ENCODE measurements at places on chromosomes 3 and 15. TPM values are rescaled to one million over a fixed set of nuclear protein-coding genes. Genes with fewer than 3 reads are reported as not detected.

DNA sequence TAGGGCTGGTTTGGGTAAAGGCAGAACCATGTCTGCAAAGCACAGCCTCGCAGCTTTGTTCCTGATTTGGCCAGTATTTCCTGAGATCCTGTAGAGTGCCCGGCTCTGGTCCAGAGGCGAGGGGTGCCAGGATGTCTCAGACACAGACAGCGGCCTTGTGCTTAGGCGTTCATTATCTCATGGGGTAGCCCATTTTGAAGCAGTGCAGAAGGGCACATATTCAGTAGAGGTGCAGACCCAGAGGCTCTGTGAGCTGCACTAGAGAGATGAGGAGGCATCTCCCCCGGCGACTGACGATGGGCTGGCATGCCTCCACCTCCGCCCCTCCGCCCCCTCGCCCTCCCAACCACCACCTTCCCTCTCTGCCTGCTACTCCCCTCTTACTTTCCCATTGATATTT is 170.3 kb downstream of the CHDH start:
- no peak for DNase-seq

Gene NMNAT3
- 0.86 TPM for total RNA-seq

GRCh38 chr3:63467392-63467791 is 185.1 kb upstream of the SNTN start:
- DNase-seq: no peak

Gene AP3S2
- total RNA-seq: 49.6 TPM

Gene EXD1
- total RNA-seq: under 0.01 TPM

DNA sequence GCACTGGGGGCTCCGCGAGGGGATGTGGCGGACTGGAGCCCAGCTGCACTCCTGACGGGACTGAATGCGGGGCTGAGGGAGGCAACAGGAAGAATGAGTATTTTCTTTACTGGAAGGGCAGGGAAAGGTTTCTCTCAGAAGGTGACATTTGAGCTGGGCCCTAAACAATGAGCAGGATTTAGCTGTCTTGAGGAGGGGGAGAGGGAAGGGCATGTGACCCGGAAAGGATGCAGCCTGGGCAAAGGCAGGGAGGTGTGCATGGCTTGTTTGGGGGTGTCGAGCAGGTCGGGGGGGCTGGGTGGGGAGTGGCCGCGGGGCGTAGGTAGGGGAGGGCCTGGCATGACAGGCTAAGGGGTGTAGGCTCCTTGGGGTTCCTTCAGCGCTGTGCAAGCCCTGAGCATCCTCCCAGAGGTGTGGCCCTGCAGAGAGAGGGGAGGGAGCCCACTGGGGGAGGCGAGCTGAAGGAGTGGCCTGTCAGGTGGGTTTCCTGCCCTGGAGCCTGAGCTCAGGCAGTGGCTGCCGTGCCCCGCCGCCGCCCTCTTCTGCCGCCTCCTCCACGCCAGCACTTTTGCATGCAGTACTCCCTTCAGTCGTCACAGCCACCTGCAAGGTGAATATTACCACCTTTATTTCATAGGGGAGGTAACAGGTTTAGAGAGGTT is 17.2 kb upstream of the ANKDD1A start:
- no peak for DNase-seq

DNA sequence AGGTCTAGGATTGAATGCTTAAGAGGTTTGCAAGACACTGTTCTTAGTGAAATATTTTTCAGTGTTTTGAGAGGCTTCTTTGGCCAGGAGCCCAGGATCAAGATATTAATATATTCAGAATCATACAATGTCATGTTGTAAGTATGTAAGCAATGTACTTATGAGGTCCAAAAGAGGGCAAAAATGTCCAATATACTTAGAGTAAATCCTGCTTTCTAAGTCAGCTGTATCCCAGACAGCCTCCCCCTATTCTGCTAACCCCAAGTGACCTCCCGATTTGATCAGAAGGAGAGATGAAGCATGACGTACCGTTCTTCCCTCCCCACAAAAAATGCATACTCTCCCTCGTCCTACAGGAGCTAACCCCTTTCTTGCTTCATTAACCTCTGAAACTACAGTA is 70.9 kb downstream of the CHAC1 start:
- DNase-seq: peak; percentile 74

Gene CSPG4
- total RNA-seq: 86.8 TPM

- DNase-seq: peak; percentile 1
These were observed 560.8 kb downstream of the MCTP2 start for GRCh38 chr15:94792196-94792595.

DNA sequence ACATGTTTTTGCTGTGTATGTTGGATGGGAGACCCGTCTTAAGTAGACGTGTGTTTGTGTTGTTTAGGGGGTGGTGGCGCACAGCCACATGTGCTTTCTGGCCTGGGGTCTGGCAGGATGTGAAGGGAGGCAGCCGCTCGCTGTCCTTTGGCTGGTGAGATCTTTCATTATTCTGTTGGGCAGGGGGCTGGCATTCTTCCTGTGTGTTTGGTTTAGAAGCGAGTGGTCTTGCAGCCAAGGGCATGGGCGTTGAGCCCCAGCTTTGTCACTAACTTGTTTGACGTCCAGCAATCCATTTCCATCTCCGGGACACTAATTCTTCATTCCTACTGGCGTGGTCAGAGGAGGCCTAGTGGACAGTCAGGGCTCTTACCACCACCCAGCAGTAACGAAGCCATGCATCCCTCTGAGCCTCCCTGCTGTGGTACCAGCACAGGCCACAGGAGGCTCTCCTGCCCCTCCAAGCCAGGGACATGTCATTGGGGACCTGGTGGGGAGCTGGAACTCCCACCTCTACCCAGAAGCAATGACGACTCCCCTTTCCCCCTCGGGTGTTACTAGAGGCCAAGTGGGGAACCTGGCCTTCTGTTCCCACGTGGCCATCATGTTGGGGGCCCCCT is 10.7 kb downstream of the THSD4 start:
- no peak for DNase-seq

All from fibroblast of villous mesenchyme (primary cell).